ENCODE measurements at places on chromosomes 5 and 9.

DNA sequence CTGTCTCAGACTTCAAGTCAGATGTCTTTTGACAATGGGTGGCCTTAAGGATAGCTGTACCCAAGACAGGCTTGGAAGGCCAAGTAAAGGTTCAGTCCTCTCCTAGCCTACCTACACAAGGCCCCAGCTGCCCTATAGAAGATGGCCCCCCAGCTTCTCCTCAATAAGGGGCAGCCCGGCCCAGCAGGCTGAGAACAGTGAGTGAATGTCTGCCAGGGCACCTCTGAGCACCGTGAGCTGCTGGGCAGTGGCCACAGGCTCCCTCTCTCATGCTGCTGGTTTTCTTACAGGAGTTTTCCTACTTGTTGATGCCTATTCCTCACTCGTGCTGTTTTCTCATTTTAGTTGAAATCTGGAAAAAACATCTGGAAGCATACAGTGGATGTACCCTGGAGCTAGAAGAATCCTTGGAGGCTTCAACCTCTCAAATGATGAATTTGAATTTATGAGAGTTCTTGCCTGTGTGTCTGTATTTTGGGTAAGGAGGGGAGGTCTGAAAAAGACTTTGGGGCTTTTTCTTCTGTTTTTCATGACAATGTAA, 40.1 kb downstream of the SECISBP2 start:
- no peak for DNase-seq

DNA sequence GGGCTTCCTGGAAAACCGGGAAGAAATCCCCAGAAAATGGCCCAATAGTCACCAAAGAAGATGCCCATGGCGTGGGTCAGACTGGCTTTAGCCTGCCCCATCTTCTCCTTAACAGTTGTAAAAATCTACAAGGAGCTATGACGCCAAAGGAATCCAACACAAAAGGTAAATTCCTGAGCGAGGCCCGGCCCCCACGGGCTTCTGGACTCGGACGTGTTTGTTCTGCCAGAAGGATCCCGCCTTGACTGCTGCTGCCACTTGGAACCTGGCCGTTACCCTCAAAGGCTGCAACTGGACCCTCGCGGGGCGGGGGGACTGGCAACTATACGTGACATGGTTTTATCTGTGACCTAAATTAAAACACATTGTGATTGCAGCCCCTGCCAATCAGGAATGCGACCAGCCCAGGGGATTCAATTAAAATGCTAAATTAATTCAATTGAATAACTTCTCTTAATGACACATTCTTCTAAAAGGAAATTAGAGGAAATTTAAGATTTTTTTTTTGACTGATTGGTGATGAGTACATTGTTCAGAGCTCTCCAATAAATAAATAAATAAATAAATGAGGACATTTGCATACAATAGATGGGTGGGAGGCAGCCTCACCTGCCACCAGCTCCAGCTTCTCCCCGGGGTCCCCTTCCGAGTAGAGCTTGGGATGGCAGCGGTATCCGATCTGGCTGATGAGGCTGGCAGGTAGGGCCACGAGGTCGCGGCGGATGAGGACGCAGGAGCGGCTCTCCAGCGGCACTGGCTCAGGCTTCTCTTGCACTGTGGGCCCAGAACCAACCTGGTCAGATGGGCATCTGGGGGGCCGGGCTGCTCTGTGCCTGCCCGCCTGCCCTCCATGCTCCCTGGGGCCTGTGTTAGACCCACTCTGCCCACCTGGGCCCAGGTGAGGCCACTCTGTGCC, 54.7 kb upstream of the UBAC1 start:
- no peak for DNase-seq

- no peak for DNase-seq
Measured at GRCh38 chr9:104304925-104305324, 199.1 kb upstream of the OR13F1 start.

- DNase-seq = no peak
Measured at GRCh38 chr5:158813275-158813674, 286.4 kb downstream of the EBF1 start.

DNA sequence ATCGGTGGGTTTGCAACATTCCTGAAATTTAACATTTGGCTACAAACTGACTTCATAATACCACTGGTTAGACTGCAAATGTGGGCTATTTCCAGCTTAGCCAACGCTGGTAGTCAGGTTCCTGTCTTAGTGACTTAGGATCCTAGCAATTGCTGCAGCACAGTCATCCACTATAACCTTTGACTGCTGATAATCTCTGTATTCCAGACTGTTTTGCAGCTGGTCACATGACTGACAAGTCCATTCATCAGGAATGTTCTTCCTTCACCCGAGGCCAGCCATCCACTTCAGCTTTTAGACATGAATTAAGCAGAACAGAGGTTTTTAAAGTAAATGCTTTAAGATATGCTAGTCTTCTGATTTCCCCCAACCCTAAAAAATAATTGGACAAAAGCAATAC, 425.9 kb upstream of the MPDZ start:
- no peak for DNase-seq

GRCh38 chr5:168614661-168615060, 35.5 kb upstream of the PANK3 start:
- DNase-seq = no peak

DNA sequence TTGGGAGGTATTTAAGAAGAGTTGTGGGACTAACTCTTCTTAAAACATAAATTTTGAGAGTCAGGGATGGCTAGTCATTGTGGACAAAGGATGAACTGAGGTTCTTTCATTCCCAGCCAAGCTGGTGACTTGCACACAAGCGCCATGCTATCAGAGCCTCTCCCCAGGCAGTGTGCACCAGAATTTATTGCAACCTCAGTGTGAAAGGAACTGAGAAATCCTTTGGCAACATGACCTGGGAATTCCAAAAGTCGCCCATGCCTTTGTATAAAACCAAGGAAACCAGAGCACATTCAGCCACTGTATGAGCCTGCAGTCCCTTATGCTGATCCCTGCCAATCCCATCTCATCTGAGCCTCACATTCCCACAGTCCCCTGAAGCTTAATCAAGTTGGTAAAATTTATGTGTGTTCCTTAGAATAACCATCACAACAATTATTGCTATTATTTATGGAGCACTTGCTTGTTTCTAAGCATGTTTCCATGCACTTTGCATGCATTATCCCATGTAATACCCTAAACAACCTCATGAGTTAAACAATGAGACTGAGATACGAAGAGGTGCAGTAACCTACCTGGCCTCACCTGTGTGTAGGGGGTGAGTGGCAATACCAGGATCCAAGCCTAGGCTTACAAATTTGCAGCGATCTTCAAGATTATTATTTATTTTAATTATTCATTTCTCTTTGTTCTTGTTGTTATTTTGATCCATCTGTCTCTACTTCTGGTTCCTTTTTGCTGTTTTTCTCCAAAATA, 116.4 kb downstream of the NTRK2 start:
- no peak for DNase-seq

DNA sequence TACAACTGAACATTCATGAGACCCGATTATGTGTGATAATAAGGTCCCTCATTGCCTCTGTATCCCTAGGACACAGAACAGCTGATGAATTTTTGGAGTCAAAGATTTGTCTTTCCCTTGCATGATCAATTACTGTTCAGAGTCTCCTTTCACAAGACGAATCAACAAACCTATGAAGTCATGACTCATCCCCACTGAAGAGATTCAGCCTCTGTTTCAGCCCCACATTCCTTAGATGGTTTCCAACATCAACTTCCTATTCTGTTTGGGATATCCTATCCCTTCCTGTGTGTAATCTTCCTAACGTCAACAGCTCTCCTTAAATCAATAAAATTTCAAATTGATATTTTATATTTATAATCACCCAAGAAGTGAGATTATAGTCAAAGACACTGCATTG, 199.0 kb downstream of the DNAH5 start:
- no peak for DNase-seq

GRCh38 chr5:14728459-14728938, 64.0 kb downstream of the OTULIN start:
- no peak for DNase-seq

DNA sequence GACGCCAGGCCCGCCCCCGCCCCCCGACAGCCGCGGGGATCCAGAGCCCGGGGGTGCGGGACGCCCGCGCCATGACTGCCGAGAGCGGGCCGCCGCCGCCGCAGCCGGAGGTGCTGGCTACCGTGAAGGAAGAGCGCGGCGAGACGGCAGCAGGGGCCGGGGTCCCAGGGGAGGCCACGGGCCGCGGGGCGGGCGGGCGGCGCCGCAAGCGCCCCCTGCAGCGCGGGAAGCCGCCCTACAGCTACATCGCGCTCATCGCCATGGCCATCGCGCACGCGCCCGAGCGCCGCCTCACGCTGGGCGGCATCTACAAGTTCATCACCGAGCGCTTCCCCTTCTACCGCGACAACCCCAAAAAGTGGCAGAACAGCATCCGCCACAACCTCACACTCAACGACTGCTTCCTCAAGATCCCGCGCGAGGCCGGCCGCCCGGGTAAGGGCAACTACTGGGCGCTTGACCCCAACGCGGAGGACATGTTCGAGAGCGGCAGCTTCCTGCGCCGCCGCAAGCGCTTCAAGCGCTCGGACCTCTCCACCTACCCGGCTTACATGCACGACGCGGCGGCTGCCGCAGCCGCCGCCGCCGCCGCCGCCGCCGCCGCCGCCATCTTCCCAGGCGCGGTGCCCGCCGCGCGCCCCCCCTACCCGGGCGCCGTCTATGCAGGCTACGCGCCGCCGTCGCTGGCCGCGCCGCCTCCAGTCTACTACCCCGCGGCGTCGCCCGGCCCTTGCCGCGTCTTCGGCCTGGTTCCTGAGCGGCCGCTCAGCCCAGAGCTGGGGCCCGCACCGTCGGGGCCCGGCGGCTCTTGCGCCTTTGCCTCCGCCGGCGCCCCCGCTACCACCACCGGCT, 1.0 kb downstream of the FOXE1 start:
- DNase-seq = peak; percentile 67

DNA sequence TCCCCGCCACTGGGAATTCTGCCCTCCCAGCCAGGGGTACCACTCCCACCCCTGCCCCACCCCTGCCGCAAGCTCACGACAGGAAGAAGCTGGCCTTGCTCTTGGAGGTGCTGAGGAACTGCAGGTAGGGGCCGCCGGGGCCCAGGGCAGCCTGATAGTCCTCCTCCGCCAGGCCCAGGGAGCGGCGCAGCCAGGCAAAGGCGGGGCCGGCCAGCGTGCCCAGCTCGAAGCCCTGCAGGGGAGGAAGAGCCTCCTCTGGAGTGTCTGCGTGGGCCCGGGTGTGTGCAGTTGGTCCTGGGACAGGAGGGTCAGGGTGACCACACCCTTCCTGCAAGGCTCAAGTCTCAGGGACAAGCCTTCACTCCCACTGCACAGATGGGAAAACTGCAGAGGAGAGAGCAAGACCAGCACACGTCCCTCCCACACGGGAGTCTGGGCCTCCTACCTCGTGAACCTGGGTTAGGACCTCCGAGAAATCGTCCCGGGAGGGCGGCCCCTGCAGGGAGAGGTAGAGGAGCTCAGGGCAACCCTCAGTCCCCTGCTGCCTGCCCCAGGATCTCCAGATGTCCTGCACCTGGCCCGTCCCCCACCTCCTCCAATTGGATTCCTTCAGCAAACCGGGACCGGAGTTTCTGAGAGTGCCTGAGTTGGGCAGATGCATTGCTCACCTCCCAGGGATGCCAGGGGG, 2.4 kb downstream of the PIP5KL1 start:
- no peak for DNase-seq

DNA sequence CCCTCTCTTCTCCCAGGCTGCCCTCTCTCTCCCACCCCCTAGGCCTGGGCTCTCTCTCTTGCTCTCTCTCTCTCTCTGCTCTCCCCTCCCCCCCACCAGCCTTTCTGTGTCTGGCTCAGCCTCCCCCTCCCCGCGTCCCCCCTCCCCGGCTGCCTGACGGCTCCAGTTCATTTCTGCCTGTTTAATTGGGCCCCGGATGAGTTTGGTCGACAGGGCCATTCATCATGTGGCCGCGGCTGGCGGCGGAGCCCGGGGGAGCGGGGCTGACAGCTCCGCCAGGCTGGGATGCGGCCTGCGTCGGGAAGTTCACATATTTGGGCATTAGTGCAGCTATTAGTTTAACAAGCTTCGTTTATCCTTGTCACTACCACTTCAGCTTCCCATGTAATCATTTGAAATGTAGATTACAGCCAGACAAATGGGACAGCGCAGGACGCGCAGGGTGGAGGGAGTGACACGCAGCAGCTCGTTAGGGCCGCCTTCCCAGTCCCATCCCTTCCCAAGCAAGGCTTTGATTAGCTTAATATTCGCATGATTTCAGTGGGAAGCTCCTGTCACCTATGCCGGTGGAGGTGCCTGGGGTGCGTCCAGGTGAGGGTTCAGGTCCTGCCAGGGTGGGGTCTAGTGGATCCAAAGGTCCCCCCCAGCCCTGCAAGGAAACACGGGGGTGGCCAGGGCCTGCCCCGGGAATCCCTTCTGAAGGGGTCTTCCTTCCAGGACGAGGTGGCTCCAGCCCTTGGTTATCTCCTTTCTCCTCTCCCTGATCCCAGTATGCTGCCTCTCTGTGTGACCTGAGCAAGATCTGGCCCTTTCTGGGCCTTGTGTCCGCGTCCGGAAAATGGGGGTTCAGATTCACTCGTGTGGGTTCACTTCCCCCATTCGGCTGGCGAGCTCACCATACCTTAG, 214.8 kb downstream of the PAX5 start:
- no peak for DNase-seq

DNA sequence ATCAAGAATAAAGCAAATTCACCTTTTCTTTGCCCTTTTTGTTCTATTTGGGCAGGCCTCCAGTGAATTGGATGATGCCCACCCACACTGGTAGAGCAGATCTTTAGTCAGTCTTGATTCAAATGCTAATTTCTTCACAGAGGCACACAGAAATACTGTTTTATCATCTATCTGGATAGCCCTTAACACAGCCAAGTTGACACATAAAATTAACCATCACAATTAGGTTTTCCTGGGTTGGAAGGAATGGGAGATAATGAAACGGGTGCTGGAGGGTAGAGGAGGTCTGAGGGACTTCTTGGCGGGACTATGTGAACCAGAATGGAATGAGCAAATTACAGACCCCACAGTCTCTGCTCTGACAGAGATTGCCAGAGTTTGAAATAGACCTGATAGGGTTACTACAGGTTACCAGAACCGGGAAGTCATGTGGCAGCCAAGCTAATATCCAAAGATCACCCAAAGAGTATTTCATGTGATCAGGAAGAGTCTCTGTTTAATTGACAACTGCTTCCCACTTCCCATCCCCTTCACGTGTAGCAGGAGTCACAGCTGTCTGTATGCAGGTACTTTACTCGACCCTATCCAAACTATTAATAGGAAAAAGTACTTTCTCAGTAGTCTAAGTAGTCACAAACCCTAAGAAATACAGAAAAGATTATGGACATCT, 20.0 kb upstream of the TMEM161B start:
- DNase-seq = no peak

DNA sequence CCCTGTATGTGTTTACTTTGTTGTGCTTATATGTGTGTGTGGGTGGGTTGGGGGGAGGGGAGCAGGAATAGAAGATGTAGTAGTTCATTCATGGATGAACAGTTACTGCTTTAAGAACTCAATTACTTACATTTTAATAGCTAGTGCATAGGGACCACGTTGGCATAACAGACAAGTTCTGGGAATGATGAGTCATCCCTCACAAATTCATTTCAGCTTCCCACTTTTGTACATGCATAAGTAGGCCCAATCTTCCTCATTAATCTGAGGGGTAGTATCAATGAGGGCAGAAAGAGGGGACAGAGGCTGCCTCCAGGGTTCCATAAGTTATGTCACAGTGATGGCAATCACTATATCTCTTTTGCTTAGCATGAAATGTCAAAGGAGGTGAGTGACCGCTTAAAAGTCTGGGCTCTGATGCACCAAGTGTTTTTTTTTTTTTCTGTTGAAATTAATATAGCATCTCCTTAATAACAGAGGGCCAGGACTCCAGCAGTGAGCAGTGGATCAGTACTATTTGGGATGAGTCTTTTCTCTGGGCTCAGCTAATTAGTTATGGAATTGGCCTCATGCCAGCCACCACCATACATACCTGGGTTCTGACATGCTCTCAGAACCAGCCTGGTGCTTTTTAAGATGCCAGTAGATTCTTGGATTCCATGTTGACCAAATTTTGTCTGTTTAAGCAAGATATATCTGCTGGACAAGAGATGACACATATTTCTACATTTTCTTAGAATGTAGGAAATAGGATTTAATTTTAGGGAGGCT, 37.1 kb downstream of the PRDM6 start:
- no peak for DNase-seq

Measured in activated T-cell treated with anti-CD3 and anti-CD28 coated beads, Interleukin-2, amount 50 U/mL, for 1 hour (primary cell).